Stimulated activated CD4-positive, alpha-beta T cell treated with anti-CD3 and anti-CD28 coated beads, Interleukin-1b, Interleukin-23, amount 100 ng/mL, for 1 hour (primary cell): ENCODE measurements at places on chromosomes 4 and X.

GRCh38 chr4:14915018-14915417, 87.3 kb upstream of the CPEB2 start:
- DNase-seq: no peak

- no peak for DNase-seq
Measured at GRCh38 chr4:173138624-173139023, 30.0 kb upstream of the GALNT7 start.

- DNase-seq: no peak
Measured at GRCh38 chr4:104719539-104720230, 225.0 kb upstream of the CXXC4 start.

- DNase-seq: no peak
Measured at GRCh38 chr4:38266616-38267015, 306.4 kb downstream of the PTTG2 start.

DNA sequence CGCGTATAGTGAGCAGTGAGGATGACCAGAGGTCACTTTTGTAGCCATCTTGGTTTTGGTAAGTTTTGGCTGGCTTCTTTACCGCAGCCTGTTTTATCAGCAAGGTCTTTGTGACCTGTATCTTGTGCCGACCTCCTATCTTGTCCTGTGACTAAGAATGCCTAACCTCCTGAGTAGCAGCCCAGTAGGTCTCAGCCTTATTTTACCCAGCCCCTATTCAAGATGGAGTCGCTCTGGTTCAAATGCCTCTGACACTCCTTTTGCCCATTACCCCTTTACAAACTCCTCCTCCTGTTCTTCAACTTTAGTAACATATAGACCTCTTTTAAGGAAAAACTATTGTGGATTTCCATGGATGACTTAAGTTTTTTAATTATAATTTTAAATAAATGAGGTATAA, 2.6 kb upstream of the INTU start:
- DNase-seq: no peak

- no peak for DNase-seq
Measured at GRCh38 chrX:86171366-86171765, 23.1 kb downstream of the DACH2 start.

DNA sequence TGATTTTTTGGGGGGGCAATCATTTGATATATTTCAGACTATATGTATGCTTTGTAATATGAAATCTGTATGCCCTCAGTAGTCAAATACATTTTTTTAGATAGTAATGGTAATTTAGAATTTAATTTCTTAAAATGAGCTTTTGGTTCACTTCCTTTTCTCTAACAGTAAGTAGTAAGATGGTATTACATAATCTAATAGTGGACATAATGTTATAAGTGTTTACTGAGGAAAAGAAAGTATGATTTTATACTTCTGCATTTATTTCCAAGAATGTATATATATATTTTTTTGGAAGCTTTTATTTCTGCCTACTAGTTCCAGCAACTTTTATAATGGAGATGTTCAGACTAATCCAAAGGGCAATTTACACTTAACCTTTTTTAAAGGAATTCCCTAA, 1450.7 kb upstream of the TENM3 start:
- no peak for DNase-seq
